ENCODE measurements at places on chromosomes 7 and 10.

DNA sequence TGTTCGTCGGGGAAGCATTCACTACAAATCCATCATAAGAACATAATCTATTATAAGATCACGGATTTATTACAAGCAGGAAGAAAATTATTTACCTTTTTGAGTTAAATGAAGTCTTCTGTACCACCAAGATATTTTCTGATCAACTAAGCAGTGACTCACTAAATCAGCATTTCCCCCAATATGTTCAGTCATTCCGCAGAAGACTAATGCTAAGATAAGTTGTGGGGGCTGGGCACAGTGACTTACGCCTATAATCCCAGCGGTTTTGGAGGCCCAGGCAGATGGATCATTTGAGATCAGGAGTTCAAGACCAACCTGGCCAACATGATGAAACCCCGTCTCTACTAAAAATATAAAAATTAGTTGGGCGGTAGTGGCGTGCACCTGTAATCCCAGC, 144.2 kb upstream of the EGR2 start:
- DNase-seq, result no peak

DNA sequence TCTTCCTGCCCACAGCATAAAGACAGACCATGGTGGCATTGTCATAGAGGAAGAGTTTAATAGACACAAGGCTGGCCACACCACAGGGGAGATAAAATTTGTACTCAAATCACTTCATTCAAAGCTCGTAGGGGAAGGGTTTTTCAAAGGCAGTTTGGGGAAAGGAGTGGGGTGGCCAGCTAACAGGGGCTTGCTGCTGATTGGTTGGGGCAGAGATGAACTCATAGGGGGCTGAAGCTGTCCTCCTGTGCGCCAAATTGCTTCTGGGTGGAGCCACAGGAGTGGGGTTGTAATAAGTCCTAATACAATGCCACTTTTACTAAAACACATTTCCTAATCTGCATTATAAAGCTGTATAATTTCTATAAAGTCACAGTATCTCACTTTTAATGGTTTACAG, 22.5 kb downstream of the PDZD8 start:
- no peak for DNase-seq

GRCh38 chr7:2211259-2211880, 21.4 kb downstream of the MAD1L1 start:
- DNase-seq, result no peak

- no peak for DNase-seq
Measured at GRCh38 chr10:3887404-3887803, 102.4 kb upstream of the KLF6 start.

DNA sequence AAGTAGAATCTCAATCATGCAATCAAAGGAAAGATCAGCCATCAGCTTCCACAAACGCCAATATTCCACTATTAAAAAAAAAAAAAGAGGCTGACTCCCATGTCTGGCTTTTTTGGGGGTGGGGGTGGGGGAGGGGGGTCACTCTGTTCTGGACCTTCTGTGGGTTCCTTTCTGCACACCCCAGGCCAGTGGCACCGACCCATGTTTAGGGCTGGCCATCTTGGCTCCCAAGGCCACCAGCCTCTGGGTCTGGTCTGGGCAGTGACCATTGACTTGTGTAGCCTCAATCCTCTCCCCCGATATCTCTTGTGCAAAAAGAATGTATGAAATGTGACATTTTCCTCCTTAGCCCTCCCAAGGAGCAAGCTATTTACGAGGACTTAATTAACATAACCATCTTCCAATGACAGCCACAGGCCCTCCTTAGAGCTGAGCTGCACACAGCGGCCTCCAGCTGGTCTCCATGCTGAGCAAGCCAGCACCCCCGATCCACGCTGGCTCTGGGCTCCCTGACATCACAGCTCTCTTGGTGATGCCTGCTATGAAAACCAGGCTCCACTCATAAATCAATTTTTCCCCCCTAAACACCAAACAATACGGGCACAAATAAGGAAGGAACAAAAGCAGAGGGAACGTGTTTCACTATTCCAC, 100.1 kb downstream of the ZRANB1 start:
- DNase-seq, result no peak

GRCh38 chr7:82760074-82760473, 316.5 kb upstream of the CACNA2D1 start:
- no peak for DNase-seq

Data from SW 1271 (cell line).